ENCODE measurements at places on chromosomes 16 and 17.

- DNase-seq: no peak
Observed at GRCh38 chr16:83633286-83633685, 174.5 kb upstream of the HSBP1 start.

DNA sequence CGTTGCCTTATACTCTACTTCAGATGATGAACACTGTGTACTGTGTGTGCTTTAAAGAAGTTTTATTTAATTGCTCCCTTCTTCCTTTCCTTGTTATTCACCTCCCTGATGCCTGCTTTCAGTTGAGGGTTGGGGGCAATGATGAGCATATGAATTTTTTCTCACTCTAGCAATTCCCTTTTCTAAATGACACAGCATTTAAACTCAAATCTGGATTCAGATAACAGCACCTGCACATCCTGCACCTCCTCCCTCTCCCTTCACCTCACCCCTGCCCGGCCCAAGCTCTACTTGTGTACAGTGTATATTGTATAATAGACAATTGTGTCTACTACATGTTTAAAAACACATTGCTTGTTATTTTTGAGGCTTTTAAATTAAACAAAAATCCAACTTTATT lies 13.0 kb upstream of the PNPO start:
- no peak for DNase-seq

DNA sequence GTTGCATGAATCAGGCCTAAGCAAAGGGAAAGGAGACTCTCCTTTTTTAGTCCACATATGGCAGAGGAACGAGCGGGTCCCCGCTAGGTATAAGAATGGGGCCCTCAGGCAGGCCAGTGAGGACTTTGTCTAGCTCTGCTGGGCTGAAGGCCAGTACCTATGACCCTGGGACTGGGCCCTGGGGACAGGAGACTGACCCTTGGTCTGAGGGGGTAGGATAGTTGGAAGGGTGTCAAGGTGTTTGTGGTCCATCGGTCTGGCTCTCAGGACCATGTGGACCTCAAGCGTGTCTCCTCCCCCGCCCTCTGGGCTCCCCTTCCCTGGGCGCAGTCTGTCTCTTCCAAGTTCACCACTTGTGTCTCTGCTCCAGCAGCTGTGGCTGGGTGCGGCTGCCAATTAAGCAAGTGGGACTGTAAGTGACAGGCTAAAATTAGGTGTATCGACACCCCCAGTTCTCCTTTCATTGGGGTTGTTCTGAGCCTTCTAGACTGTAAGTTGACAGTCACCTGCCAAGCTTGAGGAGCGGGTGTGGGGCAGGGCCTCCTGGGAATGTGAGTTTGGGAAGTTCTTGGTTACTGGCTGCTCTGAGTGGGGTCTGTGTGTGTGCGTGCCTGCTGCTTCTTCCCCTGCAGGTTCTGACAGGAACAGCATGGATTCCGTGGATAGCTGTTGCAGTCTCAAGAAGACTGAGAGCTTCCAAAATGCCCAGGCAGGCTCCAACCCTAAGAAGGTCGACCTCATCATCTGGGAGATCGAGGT lies 24.5 kb downstream of the AKAP1 start:
- DNase-seq: no peak

GRCh38 chr17:80474231-80474960 lies 2.0 kb downstream of the NPTX1 start:
- no peak for DNase-seq

- peak; percentile 50 for DNase-seq
Observed at GRCh38 chr17:46958041-46958591, 20.9 kb downstream of the RPRML start.

- peak; percentile 67 for DNase-seq
Observed at GRCh38 chr16:87391324-87391949, 699 bp upstream of the MAP1LC3B start.

DNA sequence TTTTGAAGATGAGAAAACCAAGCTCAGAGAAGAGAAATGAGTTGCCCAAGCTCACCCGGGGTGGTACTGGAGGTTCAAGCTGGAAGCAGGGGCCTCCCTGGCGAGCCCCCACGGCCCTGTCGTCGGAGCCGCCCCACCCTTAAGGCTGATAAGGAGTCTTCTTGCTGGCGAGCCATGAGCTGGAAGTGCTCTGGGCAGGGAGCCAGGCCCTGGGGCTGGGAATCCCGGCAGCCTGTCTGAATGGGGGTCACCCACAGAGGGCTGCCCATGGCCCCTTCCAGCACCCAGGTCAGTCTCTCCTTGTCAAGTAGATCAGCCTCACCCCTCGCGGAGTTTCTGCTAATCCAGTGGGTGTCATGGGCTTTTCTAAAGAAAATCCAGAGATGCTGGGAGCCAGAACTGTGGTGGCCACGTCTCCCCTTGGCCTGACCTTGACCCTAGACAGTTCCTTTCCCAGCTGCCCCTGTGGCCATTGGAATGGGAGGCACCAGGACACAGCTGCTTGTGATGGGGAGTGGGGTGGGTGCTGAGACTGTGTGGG lies 1.2 kb upstream of the P2RX1 start:
- no peak for DNase-seq

- no peak for DNase-seq
Observed at GRCh38 chr17:5958850-5959249, 111.3 kb upstream of the WSCD1 start.

DNA sequence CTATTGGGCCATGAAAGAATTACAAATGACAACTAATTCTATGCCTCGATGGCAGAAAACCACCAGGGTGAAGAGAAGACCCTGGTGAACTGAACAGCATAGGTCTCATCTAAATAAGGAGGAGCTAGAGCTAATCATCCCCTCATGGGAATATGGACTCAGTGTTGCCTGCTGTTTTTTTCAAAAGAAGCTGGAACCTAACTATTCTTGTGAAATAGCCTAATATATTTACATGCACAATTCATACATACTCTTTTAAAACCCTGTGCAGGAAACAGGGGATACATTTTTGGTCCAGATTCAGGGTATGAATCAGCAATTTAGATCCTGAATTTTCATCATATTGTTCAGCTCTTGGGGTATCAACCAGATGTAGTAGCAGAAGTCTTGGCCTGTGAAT lies 560.6 kb downstream of the TOX3 start:
- no peak for DNase-seq

DNA sequence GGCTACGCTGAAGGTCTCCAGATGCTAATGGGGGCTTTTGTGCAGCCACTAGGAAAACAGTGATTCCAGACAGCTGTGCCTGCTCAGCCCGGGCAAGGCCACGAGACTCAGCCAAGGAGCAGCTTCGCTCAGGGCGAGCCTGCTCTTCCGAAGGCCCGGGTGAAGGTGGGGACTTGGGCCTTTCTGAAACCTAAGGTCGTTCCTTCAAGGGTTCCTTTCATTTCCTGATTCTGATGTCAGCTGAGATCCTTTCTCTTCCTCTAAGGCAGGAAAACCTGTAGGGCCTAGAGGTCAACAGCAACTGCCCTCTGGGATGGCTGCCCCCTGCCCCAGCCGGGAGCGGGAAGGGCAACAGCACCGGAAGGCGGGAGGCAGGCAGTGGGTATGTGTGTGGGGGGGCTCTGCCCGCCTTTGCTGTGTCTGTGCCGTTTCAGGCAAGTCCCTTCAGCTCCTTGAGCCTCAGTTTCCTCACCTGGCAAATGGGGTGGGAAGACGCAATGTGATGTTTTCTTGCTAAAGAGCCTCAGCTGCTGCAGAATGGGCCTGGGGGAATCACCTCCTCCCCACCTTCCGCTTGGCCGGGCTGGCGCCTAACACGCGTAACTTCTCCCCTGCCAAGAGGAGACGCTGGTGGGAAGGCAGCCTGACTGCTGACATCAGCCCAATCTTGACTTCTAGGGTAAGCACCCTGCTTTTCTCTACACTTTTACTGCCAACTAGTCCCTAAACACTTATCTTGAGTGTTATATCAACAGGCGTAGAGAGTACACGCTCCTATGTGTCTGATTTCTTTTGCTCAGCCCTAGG lies 32.8 kb downstream of the IRF8 start:
- no peak for DNase-seq

GRCh38 chr17:75693500-75694481 lies 26.7 kb downstream of the SAP30BP start:
- peak; percentile 93 for DNase-seq
